ENCODE measurements at places on chromosomes 5 and 9.

DNA sequence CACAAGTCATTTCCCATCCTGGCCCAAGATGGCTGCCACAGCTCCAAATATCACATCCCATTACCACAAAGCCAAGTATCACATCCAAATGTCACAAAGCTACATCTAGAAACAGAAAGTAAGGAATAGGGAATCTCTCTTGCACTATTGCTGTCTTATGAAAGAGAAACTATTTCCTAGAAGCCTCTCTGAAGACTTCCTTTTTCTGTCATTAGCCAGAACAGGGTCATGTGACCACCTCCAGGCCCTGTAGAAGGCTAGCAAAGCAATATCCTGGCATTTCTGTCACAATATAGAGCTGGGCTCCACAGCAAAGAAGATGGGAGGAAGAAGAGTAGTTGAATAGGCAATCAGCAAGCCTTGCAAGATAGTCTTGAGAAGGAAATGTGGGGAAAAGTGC lies 99.2 kb downstream of the SH3TC2 start:
- no peak for DNase-seq

DNA sequence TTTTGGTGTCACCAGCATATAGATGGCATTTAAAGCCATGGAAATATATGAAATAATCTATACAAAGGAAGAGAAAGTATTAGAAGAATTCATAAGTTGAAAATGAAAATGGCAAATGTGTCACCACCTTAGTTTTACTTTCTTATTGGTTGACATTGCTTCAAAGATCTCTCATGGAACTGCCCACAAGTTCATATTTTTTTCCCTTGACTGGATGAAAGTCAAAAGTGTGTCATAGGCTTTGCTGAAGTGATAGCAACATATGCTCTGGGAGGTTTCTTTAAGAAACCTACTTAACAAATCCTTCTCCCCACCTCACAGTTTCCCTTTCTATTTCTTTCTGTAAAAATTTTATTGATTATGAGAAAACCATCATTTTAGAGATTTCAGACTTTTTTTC lies 127.2 kb downstream of the VPS13A start:
- no peak for DNase-seq

- DNase-seq, result no peak
These were observed 48.1 kb downstream of the ITGA2 start for GRCh38 chr5:53037141-53037859.

GRCh38 chr5:96546120-96546519 lies 113.1 kb upstream of the PCSK1 start:
- no peak for DNase-seq

- no peak for DNase-seq
These were observed 261.4 kb upstream of the KLF4 start for GRCh38 chr9:107750741-107751566.

GRCh38 chr9:98879094-98879962 lies 64.4 kb upstream of the COL15A1 start:
- DNase-seq, result no peak

GRCh38 chr5:107698286-107698685 lies 27.5 kb upstream of the EFNA5 start:
- no peak for DNase-seq

GRCh38 chr5:174338185-174339010 lies 292.9 kb downstream of the NSG2 start:
- no peak for DNase-seq

DNA sequence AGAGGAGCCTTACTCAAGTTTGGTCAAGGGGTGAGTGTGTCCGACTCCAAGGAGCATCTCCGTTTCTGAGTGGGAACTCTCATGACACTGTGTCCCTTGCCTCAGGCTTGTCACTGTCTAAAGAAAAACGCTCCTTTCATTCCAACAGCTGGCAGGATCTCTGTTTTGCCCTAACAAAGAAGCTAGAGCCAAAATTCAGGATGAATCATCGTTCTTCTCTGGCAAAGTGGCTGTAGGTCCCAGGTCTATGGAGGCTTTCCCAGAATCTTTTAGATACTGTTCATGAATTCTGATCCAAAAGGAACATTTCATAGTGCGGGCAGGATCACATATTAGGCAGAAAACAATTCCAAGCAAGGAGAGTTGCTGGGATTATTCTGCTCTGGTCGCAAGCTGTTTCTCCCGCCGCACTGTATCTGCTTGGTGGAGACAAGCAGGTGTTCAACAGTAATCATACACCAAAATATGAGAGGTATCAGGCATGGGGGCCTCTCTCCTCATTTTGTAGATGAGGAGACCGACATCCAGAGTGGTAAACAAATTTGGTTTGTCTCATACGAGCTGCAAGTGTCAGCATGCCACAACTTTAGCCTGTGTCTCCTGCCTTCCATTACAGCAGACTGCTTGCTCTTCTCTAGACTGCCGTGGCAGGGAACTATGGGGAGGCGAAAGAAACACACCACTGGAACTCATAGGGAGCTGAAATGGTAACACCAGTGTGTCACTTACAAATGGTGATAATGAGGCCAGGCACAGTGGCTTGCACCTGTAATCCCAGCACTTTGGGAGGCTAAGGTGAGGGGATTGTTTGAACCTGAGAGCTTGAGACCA lies 72.6 kb downstream of the ENTREP1 start:
- DNase-seq, result no peak

GRCh38 chr9:111069183-111069582 lies 30.9 kb upstream of the LPAR1 start:
- no peak for DNase-seq

DNA sequence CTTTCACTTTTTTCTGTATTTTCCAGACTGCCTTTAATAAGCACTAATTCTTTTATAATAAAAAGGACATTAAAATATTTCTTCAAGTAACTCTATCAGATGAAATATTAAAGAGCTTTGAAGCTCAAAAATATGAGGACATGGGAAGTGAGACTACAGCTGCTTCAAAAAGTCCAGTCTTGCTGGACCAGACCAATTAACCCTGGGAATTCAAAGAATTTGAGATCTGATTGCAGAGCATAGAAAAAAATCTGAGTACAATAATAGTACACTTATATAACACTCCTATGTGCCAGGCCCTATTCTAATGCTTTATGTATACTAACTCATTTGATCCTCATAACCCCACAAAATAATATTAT lies 9.8 kb downstream of the TMEM245 start:
- DNase-seq, result no peak

- DNase-seq, result no peak
These were observed 77.3 kb upstream of the SH3PXD2B start for GRCh38 chr5:172531704-172532026.

Data from stimulated activated CD4-positive, alpha-beta T cell treated with anti-CD3 and anti-CD28 coated beads, Interleukin-15, amount 100 ng/mL, for 1 hour (primary cell).